Stomach (tissue), 19 donors: ENCODE measurements at places on chromosomes 6 and 20.

DNA sequence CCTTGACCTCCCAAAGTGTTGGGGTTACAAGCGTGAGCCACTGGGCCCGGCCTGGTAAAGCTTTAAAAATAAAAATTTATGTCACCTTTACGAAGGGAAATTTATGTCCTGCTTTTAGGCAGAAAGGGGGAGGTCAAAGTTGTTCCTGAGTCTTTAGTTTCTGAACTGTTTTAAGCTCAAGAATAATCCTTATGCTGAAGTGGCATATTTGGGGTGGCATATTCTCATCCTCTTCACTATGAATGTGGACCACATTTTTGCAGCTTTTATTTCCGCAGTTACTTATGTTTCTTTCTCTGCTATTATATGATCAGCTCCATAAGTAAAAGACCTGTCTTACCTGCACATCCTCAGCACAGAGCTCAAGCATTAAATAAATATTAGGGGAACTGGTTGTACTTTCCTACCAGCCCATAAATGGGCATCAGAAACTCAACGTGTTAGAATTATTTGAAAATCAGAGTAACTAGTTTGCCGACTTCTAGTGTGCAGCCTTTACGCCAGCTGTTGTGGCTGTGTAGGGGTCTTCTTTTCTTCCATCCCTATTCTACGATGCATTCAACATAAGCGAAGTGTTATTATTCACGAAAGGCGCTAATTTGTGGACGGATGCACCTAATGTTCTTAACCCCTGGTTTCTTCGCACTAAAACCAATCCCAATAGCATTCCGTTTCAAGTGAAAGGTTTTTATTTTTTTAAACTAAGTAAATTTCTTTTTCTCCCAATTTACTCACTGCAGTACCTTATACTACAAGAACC, 867 bp upstream of the AKAP7 start:
- no peak for DNase-seq

GRCh38 chr6:85544776-85545175, 48.9 kb downstream of the SNX14 start:
- no peak for DNase-seq

DNA sequence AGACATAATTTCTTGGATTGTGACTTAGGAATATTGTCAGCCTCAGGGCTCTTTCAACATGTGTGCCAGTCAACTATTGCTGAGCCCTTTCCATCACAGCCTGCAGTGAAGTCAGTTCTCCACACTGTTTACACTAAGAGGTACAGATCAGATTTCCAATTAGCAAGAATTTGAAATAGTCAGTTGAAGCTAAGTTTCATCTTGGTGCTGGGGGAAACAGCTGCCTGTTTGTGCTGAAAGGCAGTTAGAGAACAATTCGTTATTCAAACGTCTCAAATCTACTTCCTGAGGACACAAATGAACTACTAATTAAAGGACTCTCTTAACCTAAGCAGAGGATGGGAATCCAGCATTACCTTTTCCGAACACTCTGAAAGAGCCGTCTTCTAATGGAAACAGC, 25.9 kb downstream of the ADGRF1 start:
- peak; percentile 12 for DNase-seq

GRCh38 chr6:98324446-98324845, 509.9 kb upstream of the POU3F2 start:
- DNase-seq, result no peak

GRCh38 chr6:98824902-98825599, 9.3 kb upstream of the POU3F2 start:
- no peak for DNase-seq

- no peak for DNase-seq
Observed at GRCh38 chr6:81557811-81558210, 194.7 kb downstream of the TENT5A start.

GRCh38 chr20:45946149-45946970, 11.9 kb downstream of the PCIF1 start:
- DNase-seq, result no peak

DNA sequence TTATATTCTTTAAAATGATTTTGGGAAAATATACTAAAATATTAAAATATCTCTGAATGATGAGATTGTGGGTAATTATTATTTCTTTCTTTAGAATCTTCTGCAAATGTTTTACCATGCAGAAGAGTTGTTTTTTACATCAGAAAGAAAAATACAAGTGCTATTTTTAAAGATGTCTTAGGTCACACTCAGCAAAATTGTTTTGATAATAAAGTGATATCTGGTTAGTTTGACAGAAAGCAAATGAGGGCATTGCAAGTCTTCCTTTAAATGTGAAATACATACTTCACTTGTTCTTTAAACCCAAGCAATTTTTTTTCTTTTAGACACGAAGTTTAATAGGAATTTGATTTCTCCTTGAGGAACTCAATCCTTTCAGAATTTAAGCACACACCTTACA, 43.6 kb upstream of the STXBP5 start:
- DNase-seq, result no peak

DNA sequence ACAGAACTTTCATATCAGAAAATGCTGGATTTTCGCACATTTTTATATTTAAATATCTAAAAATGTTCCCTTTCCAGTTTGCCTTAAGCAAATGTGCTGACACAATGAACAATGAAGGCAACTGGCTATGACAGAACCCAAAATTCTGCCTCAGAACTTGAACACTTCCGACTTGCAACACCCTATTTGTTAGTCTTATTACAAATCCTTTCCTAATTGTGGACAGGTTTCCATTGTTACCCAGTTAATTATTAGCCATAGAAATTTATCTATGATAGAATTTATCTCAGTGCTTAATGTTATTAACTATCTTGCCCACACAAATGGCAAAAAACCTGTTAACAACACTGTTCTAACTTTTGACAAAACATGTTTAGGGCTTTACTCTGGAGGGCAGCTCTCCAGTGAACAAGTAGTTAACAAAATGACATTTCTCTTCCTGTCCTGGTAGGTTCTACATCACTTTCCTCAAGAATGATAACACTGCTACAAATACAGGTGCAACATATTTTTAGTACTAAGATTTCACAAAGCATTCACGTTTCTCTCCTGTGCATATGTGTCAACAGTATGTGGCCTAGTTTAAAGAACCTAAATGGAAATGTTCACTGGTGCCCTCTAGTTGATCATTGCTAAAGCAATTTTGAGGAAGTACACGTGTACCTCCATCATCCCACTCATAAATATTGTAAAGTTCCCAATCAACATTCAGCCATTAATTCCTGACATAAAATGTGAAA, 58.4 kb downstream of the HIVEP2 start:
- no peak for DNase-seq

- no peak for DNase-seq
Observed at GRCh38 chr6:145815309-145816274, 997 bp upstream of the FBXO30 start.

DNA sequence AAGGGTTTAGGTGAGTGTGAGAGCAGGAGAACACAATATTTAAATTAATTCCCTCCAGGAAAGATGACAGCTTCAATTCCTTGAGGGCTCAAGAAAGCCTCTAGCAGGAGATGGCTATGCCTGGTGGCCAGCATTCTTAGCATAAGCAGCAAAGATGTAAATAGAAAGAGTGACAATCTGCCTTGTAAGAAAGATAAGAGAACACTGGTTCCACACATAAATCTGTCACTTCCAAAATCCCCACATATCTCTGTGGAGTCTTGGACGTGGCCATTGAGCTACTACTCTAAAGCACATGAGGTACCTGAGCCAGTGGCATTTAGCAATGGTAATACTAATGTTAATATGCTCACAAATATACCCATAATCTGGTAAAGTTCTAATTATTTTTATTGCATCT, 29.2 kb downstream of the DEFB114 start:
- DNase-seq, result no peak

- DNase-seq, result no peak
Observed at GRCh38 chr20:4165984-4166725, 150.8 kb upstream of the RNF24 start.

DNA sequence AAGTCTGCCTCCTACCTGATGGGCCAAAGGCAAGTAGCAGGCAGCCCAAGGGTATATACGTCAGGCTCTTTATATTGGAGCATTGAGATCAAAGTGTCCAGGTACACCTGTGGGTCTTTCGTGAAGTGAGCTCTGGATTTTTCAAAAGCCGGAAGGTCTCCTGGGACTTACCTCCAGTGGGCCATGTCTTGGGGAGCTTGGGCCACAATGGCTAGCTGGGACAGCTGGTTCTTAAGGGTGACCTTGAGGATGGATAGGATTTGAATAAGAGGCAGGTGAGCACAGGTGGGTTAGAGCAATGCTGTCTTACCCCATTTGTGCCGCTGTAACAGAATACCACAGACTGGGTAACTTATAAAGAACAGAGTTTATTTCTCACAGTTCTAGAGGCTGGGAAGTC, 153.4 kb downstream of the CDC5L start:
- no peak for DNase-seq

DNA sequence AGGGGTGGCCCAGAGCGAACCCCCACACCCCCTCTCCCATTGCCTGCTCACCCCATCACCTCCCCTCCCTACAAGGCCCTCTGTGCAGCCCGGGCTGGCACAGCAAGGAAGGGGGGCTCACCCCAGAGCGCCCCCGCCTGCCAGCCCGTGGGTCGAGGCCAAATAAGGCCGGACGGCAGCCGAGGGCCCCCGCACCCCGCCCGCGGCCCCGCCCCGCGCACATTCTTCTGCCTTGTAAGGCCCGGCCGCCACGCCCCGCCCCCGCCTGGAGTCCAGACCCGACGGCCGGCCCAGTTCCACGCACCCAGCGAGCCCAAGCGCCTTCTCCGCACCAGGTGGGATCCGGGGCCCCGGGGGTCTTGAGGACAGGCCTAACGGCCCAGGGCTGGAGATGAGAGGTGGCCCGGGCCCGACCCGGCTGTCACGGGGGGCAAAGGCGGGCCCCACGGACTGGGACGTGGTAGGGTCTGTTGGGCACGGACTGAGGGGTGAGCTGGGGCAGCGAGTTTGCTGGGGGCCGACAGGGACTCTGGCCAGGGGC, at the start of gene MYL9:
Gene MYL9, plus strand, starts transcription at position 293 of the 541 bp plus-strand sequence. CDS start 3,366 bp downstream, outside the sequence.
- DNase-seq, result peak; percentile 85

- DNase-seq, result no peak
Observed at GRCh38 chr20:48236000-48236970, 451.0 kb upstream of the SULF2 start.

GRCh38 chr6:142251930-142252445, 49.8 kb upstream of the ADGRG6 start:
- DNase-seq, result no peak

DNA sequence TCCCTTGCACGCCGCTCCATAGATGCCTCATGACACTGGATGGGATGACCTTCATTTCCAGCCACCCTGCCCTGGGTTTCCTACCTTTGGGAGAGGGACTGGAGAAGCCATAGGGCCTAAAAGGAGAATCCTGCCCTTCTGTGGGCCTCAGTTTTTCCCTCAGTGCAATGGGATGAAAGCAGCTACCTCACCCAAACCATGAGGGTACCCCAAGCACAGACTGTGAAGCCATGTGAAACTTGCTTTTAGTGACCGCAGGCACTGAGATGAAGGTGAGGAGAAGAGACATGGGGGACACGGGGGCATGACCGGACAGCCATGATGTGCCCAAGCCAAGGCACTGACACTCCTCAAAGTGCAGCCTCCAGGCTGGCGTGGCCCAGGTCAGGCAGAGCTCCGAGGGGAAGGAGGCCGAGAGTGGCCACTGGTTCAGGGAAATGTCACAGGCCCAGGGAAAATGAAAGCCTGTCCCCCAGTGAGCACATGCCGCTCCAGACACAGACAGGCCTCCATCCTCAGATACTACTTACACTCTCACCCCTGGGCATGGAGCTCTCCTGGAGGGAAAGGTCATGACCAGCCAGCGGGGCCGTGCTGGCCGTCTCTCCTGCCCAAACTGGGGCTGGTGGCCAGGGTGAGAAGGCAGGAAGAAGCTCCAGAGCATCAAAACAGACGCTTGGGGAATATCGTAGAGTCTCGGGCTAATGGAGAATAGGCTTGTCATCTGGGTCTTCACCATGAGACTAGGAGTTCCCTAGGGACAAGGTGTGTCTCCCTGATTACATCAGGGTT, 116.2 kb downstream of the GRM4 start:
- no peak for DNase-seq

- no peak for DNase-seq
Observed at GRCh38 chr6:125300992-125301434, 754 bp downstream of the HDDC2 start.

DNA sequence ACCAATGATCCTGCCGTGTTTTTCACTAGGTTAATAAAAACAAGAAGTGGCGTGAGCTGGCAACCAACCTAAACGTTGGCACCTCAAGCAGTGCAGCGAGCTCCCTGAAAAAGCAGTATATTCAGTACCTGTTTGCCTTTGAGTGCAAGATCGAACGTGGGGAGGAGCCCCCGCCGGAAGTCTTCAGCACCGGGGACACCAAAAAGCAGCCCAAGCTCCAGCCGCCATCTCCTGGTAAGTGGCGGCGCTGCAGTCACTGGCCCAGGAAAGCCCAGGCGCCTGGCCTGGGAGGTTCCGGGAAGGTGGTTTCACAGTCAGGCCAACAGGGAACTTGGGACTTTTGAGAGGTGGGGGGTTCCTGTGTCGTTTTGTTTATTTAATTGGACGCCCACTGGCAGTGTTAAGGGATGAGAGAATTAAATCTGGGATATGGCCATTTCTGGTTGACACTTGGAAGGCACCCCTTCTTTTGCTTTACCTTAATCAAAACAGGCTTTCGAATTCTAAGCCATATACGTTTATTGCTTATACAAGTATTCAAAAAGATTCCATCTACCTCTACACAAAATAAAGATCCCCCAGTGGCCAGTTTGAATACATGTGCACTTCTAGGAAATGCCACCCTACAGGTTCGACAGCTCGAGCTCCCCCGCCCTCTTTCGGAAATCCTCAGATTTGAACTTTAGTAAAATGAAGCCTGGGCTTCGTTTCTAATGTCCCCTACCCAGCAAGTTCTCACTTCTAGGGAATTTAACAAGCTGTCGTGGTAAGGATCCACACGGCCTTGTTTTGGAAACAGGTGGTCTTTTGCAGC, 138.9 kb downstream of the TMEM242 start:
- DNase-seq, result peak; percentile 90

DNA sequence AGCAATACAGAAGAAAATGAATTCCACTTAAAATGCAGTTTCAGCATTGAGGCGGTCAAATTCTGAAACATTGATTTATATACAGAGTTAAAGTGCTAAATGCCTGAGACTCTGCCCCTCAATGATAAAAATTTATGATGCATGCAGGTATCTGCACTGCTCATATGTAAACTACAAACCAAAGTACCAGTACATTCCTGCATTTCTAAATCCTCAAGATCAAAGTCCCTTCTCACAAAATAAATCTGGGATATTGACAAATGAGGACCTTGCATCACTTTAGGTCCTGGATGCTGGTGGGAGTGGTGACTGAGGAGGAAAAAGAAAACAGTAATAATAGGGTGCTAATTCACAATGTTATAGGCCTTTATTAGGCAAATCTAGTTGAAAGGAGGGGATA, 101.9 kb downstream of the FIG4 start:
- no peak for DNase-seq

GRCh38 chr20:652615-653109, 338 bp downstream of the SRXN1 start:
- DNase-seq, result peak; percentile 33

- peak; percentile 31 for DNase-seq
Observed at GRCh38 chr6:13273931-13274706, 54.2 kb downstream of the TBC1D7 start.
